Foreskin fibroblast (primary cell): ENCODE measurements at places on chromosomes 2 and 18.

DNA sequence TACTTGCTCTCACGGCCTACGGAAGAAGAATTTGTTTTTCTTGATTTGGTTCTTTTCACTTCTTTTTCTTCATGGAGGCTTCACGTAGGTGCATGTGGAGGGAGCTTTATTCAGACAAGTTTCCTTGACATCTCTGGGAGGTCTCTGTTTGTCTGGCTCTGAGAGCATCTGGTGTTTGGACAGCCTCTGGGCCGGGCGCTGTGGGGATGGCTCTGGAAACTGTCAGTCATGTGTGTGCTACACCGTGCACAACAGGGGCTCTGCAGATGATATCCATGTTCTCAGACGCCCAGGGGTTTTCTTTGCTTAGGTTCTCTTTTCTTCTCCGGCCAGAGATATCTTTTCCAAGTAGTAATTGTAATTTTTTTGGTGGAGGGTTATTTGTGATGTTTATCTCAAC is 130.7 kb downstream of the SH3RF3 start:
- DNase-seq, result no peak

GRCh38 chr2:97918818-97919217 is 76.9 kb downstream of the TMEM131 start:
- no peak for DNase-seq

DNA sequence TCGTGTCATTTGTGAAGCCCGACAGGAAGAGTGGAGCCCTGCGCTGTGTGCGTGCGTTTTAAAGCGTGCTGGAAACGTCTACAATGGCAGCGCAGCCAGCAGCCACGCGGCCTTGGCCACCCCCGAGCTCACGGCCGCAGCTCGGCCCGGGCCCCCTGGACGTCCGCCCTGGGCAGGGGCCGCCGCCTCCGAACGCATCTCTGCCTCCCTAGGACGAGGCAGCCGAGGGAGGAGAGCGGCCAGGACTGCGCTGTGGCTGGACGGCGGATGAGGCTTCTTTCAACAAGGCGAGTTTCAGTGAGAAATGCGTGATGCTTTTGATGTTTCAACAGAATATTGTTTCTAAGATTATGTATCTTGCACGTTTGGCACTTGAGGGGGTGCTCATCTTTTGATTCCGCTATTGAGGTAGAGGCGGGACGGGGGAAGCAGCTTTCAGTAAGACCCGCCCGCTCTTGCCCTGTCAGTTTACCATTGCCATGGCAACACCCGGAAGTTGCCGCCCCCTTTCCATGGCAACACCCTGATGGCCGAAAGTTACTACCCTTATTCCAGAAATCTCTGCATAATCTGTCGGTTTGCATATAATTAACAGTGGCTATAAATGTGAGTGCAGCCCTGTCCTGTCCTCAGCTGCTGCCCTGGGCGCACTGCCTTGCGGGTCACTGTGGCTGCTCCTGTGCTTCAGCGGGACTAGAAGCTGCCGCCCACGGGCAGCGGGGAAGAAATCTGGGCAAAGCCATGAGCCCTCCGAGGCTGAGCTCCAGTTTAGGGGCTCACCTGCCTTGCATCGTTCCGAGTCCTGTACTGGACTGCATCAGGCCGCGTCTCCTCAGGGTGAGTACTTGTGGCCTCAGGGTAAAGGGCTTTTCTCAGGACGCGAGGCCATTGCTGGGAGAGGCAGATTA is 38.6 kb downstream of the ADNP2 start:
- DNase-seq, result peak; percentile 91

DNA sequence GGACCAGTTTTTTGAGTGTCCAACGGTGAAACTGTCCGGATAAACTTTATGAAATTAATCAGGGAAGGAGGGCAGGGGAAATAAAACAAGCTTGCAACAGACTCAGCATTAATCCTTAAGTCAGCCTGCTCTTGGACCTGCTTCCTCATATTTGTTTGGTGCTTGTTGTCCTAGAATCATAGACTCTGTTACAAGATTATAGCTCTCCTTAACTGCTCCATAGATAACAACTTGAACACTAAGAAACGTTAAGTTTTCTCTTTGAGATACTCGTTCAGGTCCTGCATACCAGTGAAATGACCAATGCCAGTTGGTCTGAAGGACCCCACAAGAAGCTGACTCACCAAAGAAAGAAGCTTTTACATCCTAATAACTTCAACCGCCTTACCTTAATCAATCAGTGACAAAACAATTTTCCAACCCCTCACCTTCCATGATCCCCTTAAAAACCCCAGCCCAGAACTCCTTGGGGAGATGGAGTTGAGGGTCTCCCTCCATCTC is 493.2 kb downstream of the PID1 start:
- peak; percentile 10 for DNase-seq

- peak; percentile 92 for DNase-seq
Measured at GRCh38 chr2:173652311-173652710, 297.6 kb downstream of the CDCA7 start.

GRCh38 chr2:128376241-128377041 is 57.8 kb upstream of the HS6ST1 start:
- no peak for DNase-seq

DNA sequence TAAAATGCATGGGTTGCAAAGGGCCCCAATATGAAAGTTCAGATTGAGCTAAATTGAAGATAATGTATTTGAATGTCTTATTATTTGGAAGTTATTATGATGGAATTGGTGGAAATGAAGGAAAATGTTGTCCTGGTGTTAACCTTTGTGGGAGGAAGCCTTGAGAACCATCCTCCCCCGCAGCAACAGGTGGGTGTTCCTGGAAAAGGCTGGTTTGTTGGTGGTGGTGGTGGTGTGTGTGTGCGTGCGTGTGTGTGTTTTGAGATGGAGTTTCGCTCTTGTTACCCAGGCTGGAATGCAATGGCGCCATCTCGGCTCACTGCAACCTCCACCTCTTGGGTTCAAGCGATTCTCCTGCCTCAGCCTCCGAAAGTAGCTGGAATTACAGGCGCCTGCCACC is 36.2 kb downstream of the CHRNA1 start:
- no peak for DNase-seq

DNA sequence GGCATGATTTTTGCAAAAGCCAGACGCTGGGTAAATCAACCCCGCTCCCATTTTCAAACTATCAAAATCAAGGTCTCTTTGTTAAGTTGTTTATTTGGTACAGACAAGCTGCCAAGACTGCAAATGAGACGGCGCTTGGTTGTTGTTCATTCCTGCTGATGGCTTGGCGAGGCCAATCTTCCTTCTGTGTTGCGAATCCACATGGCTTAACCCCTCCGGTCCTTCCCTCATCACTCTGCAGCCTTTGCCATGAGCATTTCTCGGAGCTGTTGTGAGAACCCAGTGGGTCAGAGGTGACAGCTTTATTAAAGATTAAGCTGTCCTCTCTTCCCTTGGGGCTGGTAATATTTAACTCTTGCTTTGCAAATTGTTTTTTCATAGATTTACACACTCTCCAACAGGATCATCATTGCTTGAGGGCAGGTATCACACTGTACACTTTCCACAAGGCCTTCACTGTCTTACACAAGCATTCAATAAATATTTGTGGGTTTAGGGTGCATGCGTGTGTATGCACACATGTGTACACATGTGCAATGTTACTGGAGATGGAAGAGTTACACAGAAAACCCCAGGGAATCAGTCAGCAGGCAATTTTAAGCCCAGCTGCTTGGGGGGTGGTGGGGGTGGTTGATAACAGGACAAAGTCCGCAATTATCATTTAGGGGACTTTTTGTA is 27.8 kb upstream of the KCNF1 start:
- DNase-seq, result no peak

DNA sequence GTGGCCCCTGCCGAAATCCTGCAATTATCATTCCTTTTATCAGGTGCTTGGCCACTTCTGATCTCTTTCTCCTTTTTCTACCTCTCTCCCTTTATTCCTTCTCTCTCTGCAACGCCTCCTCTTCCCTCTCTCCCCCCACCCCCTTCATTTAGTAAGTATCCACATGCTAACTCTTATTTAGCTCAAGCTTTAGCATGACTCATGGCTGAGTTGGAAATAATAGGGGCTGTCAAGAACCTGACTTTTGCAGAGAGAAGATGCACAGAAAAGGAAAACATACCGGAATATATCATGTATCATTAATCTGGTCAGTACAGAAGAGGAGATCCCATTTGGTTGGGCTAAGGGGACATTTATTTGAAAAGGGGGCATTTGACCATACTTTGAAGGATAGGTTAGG is 33.1 kb downstream of the FAM171B start:
- peak; percentile 9 for DNase-seq

- DNase-seq, result no peak
Measured at GRCh38 chr2:18047213-18047611, 168.7 kb downstream of the KCNS3 start.

GRCh38 chr18:31243740-31244512 is 74.0 kb upstream of the DSG1 start:
- no peak for DNase-seq

- DNase-seq, result no peak
Measured at GRCh38 chr2:52518678-52519077, 1248.9 kb upstream of the CHAC2 start.

DNA sequence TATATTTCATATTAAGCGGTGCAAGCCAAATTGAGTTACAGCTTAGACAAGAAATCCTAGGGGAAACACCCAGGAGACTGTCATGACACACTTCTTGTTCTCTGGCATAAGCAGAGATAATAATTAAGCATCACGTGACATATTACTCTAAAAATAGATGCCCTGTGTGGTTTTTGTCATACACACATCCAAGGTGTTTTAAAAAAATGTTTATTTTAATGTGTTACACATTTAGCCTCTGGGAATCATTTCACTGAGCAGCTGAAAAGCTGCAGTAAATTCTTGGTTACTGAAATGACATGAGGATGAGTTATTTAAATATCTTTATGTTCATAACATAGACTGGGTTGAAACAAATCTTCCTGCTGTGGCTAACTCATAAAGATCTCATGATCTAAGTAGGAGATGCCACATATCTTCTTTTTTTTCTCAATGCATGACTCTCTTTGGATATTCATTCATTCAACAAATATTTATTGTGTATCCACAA is 38.0 kb upstream of the ERMN start:
- DNase-seq, result no peak

- peak; percentile 96 for DNase-seq
Measured at GRCh38 chr18:68438983-68439382, 275.9 kb downstream of the TMX3 start.

DNA sequence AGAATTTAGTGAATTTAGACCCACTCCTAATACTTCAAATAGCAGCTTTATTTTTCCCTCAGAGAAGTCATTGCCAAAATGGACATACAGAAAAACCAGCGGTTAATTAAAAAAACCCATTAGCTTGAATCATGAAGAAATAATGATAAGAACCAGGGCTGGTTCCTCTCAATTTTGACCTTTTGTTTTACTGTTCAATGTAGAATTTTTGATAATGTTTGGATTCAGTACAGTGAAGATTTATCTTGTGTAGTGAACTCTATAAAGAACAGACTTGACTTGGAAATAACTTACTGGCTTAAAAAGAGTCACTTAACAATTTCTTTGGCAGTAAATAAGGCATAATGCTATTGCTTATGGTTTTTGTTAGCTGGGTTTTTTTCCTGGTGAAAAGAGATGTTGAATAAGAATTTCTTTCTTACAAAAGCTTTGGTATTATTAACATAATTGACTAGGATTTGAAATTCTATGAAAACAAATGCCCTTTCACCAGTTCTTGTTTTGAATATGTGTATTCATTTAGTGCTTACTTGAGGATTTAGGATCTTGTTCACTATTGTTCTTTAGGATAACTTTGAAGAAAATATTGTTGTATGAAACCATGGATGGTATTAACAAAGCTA is 73.4 kb upstream of the ITPRID2 start:
- DNase-seq, result no peak

DNA sequence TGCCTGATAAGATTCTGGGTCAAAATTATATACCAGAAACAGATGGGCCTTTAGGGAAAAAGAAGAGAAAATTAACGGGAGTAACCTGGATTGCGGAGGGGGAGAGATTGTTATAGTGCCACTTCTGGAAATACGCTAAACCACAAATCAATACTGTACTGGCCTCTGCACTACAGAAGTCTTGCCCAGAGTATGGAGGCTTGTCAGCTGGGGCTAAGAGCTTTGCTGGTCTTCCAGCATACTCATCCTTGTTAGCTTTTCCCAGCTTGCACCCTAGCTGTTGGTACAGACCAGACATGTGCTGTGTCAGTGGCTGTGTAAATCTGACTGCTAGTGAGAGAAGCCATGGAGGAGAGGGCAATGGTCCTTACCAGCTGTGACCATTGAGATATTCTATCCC is 8.9 kb downstream of the AGBL5 start:
- no peak for DNase-seq

DNA sequence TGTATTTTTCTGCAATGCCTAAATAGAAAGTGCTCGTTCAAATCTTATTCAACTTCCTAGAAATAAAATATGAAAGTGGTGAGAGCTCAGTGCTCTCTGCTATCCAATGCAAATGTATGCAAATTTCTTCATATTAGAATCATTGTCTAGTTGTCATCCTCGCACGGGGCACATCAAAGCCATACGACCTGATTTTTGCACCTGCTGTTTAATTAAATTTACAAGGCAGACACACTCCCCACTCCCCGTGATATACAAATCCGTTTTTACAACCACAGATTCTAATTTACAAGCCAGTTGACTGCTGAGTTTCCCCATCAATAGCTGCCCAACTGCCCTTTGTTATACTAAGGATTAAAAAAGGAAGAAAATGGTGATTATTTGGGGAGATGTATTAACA is 284.6 kb downstream of the RNF144A start:
- no peak for DNase-seq

- no peak for DNase-seq
Measured at GRCh38 chr2:112588611-112589045, 4.2 kb downstream of the CHCHD5 start.

DNA sequence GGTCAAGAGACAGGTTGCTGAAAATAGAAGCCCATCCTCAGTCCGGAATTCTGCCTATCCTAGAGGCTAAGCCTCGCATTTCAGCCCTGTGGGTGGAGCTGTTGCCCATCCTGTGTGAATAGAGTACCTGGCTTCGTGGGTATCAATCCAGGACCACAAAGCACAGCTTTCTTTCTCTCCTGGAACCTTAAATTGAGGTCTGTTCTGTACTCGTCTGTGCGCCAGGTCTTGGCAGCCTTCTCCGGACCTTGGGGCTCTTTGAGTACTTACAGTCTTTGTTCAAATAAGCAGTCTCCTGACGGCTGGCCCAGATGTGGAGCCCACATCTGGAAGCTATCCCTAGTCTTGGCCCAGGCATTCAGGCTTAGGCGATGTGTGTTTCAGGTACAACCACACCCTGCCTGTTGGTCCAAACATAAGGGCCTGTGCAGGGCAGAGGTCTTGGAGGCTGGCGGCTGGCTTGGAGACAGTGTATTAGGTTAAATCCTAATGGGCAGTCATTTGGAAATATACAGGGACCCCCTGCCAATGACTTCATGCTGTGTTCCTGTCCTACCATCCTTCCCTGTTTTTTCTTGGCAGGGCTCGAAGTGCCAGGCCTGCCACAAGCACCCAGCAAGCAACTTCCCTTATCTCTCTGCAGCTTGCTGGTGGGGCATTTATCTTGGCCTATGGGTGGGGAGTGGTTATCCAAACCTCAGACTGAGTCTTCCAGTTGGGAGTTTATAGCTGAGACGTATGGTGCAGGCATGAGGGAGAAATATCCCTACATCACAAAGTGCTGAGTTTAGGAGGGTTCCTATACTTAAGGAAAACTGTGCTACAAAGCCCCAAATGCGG is 294.1 kb downstream of the BCL2 start:
- peak; percentile 3 for DNase-seq
